Dorsolateral prefrontal cortex (tissue), 122 donors: ENCODE measurements at places on chromosomes 2 and 18.

- DNase-seq: peak; percentile 43
Measured at GRCh38 chr2:37890893-37891495, 34.1 kb upstream of the RMDN2 start.

DNA sequence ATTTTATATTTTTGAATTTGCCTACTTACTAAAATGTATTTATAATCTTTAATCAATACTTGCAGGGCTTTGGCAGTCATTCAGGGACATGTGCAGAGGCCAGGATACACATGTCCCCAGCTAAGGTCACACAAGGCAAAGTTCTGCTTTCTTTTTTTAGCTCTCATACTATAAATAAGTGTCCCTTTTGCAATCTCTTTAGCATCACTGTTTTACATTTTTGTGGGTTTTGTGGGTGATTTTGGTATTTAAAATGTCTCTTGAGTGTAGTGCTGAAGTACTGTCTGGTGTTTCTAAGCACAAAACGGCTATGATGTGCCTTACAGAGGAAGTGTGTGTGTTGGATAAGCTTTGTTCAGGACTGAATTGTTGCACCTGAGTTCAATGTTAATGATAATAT lies 309.0 kb upstream of the GULP1 start:
- DNase-seq: no peak

DNA sequence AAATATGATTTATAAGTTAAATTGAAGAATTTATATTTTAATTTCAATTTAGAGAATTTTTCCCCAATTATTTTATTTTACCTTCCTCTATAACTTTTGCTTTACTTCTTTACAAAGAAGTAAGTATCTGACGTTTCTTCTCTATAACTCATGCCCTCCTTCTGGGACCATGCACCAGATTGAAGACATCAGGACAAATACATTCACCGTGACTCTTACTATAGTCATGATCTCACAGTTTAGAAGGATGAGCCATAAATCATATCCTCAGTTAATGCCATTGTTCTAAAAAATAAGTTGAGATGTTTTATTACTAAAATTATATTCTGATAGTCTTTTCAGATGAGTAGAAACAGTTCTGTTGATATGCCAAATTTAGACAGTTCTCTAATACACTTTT lies 279.3 kb downstream of the TMX3 start:
- DNase-seq: no peak

DNA sequence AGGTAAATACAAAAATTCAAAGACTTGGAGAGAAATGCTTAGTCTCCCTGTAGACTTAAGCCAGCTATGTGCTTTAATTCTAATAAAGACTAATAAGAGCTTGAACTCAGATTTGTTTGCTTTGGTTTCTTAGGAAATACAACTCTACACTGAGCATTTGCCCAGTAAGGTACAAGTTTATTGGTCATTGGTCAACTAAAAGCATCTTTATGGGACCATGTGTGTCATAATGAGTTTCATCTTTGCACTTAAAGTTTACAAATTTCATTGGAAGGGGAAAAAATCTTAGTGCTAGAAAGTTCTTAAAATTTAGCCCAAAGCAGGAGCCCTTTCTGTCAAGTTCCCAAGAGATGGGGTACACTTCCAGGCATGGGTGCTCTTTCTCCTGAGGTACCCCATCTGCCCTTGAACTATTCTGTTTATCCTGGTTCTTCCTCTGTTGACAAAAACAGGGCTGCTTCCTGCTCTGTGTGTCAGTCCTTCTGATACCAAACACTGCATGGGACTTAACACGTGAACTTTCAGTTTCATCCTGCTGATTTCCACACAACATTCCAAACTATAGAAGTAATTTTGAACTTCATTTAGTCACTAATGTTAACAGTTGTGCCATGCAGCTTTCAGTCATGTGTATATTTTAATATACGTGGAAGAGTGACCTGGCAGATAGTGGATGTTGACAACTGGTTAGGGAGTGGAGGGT lies 200.2 kb downstream of the TPGS2 start:
- DNase-seq: no peak

- DNase-seq: no peak
Measured at GRCh38 chr2:213010106-213010779, 141.2 kb downstream of the IKZF2 start.

GRCh38 chr2:47354013-47354847 lies 48.7 kb upstream of the MSH2 start:
- no peak for DNase-seq

GRCh38 chr2:201218780-201219179 lies 35.8 kb downstream of the CASP10 start:
- DNase-seq: no peak

- DNase-seq: no peak
Measured at GRCh38 chr18:27715751-27716150, 461.2 kb downstream of the CDH2 start.

GRCh38 chr2:144402251-144402650 lies 117.7 kb downstream of the ZEB2 start:
- no peak for DNase-seq

GRCh38 chr18:36188916-36189315 lies 1.6 kb downstream of the MOCOS start:
- DNase-seq: no peak

GRCh38 chr18:78768656-78769501 lies 210.7 kb upstream of the SALL3 start:
- DNase-seq: no peak

DNA sequence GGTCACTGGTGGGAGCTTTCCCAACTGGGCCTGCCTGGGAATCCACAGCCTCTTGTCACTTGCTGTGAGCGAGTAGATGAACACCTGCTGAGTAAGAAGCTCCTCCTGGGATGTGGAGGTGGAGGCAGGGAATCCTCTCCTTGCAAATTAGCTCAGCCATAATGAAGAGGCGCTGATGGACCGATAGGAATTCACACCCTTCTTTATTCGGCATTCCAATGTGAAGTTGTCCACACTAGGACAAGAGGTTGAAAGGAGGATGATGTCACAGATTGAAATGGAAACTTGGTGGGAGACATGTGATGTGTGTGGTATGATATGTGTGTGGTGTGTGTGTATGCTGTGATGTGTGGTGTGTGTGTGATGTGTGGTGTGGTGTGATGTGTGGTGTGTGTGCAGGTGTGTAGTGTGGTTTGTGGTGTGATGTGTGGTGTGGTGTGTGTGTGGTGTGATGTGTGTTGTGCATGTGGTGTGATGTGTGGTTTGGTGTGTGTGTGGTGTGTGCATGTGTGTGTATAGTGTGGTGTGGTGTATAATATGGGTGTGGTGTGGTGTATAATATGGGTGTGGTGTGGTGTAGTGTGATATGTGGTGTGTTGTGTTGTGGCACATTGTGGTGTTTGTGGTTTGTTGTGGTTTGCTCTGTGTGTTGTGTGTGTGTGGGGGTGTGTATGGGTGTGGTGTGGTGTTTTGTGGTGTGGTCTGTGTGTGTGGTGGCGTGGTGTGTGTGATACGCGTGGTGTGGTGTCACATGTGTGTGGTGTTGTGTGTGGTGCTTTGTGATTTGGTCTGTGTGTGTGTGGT lies 216.4 kb downstream of the BCL2 start:
- DNase-seq: no peak

- DNase-seq: no peak
Measured at GRCh38 chr2:60518567-60518966, 34.9 kb downstream of the BCL11A start.

- DNase-seq: no peak
Measured at GRCh38 chr2:147538088-147538487, 306.7 kb upstream of the ACVR2A start.
